ENCODE measurements at places on chromosomes 3 and 15.

DNA sequence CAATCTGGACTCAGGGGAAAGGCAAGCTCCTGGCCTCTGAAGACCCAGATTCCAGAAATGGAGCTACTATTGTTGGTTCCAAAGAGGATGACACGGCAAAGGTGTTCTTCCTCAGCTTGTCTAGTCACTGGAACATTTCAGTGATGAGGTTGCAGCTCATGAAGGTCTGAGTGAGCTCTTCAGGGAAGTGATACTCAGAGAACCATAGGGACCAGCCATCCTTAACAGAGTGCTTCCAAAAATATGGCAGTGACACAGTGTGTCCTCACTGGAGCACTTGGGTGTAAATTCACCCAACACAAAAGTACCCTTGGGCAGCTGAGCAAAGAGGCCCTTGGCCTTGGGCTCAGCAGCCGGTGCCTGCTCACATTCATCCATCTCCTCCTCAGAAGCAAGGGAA, 46.3 kb downstream of the SPTSSB start:
- DNase-seq, result no peak

- no peak for DNase-seq
Measured at GRCh38 chr3:48563382-48563918, at the start of gene UCN2. UCN2 (minus strand) TSS chr3:48563781; CDS start chr3:48563124, 657 bp downstream.

GRCh38 chr15:61654918-61655317, 405.3 kb downstream of the VPS13C start:
- no peak for DNase-seq

DNA sequence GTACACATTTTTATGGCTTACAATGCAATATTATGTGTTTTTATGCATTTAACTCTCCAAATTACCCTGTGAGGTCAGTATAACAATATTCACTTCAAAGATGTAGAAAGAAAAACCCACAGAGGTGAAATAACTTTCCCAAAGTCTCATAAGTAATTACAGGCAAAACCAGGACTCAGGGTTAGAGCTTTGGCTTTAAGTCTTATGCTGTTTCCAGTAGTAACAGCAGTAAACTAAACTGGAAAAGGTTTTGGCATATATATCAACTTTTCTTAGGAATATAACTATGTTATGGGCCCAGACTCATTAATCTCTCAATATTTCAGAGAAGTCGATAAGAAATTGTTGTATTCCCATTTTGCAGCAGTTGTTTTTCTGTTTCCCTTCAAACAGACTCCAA, 206.3 kb upstream of the KCNMB2 start:
- no peak for DNase-seq

- DNase-seq, result no peak
Measured at GRCh38 chr15:51658664-51659063, 22.6 kb upstream of the SCG3 start.

DNA sequence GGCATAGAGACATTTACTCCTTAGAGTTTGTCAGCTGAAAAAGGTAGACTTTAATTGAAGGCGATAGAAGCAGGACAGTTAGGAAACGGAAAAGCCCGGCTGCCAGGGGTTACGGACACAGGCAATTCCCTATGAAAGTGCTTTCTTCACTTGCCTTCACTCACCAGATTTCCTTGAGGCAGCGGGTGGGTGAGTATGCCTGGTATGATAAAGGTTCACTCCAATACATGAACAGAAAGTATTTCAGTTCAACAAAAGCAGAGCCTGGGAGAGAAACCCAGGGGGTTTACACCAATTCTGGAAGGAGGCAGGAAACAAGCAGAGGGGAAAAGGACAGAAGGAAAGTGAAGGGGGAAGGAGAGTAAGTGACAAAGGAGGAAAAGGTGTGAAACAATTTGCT, 53.9 kb downstream of the QTRT2 start:
- no peak for DNase-seq

- DNase-seq, result no peak
Measured at GRCh38 chr3:178736300-178736699, 200.1 kb downstream of the KCNMB2 start.

- no peak for DNase-seq
Measured at GRCh38 chr15:64100958-64101357, 5.2 kb downstream of the SNX1 start.

DNA sequence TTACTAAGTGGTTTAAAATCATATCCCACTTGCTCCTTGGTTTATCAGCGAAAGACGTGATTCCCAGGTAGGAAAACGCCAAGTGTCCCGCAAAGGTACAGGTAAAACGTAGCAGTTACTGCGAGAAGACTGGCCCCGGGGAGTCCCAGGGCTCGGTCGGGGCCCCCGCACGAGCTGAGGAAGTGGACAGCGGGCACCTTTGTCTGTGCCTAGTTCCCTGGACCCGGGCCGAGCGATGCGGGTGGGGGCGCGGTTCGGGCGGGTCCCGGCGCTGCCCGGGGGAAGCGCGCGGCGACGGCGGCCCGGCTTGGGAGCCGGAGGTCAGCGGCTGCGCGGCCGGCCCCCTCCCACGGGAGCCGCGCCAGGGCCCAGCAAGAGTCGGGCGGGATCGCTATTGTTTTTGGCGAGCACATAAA, 864 bp upstream of the NEO1 start:
- no peak for DNase-seq

- DNase-seq, result peak; percentile 53
Measured at GRCh38 chr3:56702490-56703315, 19.6 kb upstream of the TASOR start.

DNA sequence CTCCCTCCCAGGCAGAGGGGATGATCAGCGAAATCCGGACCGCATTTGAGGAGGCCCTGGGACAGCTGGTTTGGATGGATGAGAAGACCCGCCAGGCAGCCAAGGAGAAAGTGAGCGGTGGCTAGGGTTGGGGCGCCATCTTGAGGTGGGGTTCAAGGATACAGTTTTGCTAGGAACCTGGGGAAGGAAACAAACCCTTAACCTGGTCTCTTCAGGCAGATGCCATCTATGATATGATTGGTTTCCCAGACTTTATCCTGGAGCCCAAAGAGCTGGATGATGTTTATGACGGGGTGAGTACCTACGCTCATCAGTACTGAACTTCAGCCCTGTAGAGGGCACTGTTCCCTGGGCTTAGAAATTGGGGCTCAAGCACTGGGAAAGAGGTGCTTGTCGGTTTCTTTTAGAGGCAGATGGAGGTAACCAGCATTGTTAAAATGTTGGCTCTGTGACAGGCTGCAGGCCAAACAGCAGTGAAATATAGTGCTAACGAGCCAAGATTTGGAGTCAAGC, 9.6 kb upstream of the PSMD2 start:
- peak; percentile 64 for DNase-seq

DNA sequence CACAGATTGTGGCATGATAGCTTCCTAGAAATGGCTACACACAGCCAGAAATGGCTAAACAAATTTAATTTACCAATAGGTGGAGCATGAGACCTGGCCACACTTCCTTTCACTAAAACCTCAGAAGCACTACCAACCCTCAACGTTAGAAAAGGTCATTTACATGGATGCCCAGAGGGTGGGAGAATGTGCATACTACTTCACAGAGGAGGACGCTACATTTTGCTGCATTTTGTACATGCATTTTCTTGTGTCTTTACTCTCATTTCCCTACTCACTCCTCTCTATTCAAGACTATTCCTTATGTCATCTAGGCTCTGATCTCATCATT, 40.1 kb downstream of the C2CD4B start:
- DNase-seq, result no peak

- no peak for DNase-seq
Measured at GRCh38 chr3:196634224-196634623, 5.3 kb upstream of the NRROS start.

DNA sequence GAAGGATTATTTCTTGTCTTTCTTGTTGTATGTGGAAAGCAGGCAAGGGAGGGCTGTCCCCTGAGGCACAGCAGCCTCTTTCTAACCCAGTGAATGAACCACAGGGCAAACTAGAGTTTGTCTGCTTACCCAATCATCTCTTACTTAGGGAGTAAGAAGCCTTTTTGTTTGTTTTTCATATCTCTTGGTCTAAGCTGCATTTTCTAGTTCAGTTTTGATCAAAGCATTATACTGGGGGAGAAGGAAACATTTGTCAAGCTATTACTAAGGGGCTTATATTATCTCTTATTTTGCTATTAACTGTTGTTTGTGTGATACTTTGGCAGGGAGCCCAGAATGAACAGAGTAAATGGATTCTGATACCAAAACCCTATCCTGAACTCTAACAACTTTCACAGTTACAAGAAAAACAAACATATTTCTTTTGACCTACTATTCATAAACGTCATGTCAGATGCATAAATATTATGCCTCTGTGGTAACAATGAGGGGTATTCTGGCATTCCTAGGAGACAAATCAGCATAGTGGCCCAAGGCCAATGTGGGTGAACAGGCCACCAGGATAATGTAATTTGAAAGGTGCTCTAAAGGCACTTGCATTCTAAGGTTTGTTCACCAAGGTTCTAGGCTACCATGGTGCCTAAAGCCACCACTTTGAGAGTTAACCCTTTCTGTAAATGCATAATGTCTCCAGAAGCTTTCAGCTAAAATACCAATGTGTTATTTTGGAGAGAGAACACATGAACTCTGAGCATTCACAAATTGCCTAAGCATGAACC, 271.6 kb upstream of the ZPLD1 start:
- DNase-seq, result no peak

- DNase-seq, result no peak
Measured at GRCh38 chr3:141366285-141367037, 1.8 kb upstream of the ZBTB38 start.

DNA sequence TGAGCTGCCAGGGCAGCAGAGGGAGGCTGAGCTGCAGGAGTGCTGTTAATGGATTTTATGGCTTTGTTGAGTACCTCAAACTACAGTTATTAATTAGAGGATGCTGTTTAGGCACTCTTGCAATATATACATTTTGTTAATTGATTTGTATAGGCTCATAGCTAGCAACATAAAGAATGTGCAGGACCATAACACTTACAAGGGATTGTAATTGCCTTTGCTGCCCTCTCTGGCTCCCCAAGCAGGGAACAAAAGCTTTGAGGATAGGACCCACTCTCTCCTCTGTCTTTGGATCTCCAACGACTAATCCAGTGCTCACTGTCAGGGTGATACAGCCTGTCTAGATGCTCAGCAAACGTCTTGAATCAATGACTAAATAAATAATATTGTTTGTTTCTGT, 1.2 kb upstream of the CLSTN2 start:
- no peak for DNase-seq

DNA sequence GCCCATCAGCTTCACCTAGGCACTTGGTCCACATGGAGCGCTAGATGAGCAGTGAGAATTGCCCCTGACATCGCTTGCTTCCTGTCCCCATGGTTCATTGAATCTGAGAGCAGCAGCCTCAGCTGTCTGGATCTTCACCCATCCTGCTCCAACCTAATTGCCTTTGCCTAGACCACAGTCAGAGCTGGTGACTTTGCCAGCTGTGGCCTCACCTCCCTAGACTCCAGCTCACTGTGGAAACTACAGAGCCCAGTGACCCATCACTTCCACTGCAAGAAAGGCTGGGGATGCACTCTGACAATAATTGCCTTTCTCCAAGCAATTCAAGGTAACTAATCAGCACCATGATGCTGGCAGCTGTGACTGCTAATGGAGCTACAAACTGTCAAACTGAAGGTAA, 30.6 kb upstream of the SLC6A1 start:
- DNase-seq, result no peak

DNA sequence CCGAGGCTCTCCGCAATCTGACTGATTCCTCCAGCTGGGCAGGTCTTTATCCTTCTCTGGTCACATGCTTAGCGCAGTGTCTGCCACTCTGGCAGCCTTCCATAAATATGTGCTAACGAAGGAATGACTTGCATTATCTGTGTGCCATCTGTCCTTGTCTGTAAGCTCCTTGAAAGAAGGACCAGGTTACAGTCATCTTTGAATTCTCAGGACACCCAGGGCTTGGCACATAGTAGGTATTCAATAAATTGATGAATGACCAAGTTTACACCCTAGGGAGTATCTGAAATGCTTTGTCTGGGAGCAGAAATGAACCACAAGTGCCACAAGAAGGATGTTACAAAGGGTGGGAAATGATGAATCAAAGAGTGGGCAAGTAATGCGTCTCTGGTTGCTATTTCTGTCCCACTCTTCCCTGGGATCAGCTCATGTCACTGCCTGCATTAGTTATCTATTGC, 16.5 kb upstream of the FAM3D start:
- DNase-seq, result no peak

- no peak for DNase-seq
Measured at GRCh38 chr3:179091113-179091512, 19.5 kb upstream of the ZMAT3 start.

GRCh38 chr15:94004697-94005096, 226.7 kb upstream of the MCTP2 start:
- no peak for DNase-seq

GRCh38 chr3:112894258-112894657, 47.6 kb upstream of the CD200R1L start:
- no peak for DNase-seq

GRCh38 chr15:60563539-60564404, 84.8 kb upstream of the ICE2 start:
- no peak for DNase-seq

- no peak for DNase-seq
Measured at GRCh38 chr3:185188816-185189215, 36.0 kb upstream of the C3orf70 start.

DNA sequence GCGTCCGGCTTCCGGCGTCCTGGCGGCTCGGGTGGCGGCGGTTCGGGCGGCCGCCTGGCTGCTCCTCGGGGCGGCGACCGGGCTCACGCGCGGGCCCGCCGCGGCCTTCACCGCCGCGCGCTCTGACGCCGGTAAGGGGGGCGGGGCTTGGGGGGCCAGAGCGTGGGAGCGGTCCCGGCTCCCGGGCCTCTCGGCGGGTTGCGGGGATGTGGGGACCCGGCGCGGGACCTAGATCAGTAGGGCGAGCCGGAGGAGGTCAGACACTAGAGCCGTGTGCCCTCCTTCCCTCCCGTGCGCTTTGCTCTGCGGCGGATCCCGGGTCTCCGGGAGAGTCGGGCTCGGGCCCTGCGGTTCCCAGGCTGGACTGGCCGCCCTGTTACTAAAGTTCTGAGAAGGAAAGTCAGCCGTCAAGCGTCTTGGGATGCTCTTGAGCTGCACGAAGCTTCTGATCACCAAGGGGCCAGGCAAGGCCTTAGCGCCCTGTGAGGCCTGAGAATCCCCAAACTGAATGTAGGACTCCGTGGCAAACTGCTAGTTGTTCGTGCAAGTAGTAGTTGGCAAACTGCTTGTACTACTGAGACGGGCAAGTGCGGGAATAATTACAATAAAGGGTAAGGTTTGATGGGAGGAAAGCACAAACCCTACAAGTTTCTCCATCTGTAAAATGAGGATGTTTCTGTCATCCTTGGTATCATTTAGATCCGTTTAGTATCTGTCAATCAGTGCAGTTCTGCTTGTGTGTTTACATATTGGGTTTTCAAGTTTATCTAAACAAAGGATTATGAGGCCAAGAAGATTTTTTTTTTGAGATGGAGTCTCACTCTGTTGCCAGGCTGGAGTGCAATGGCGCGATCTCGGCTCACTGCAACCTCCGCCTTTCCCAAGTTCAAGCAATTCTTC, 587 bp downstream of the PIGX start:
- peak; percentile 60 for DNase-seq

GRCh38 chr3:39990532-39990931, 181.1 kb downstream of the MYRIP start:
- DNase-seq, result no peak

GRCh38 chr15:23866832-23867231, 179.7 kb upstream of the NDN start:
- no peak for DNase-seq

Measured in activated CD4-positive, alpha-beta T cell treated with anti-CD3 and anti-CD28 coated beads for 24 hours (primary cell).